ENCODE measurements at places on chromosomes 3 and 15.

DNA sequence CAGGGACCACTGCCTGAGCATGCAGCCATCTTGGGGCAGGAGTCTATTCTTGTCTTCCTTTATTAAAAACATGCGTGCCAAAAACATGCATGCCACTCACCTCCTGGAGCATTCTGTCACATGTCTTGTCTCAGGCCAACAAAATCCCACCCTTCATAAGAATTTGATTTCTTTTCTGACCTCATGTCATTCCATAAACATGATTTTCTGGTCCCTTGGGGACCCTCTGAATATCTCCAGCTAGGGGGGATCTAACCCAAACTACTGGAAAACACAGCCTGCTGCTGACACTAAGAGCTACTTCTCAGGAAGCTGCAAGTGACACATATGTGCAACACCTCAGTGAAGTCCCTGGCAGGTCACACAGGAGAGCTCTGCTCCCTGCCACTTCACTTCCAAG is 26.8 kb upstream of the NOX5 start:
- DNase-seq = no peak

GRCh38 chr3:150577855-150578254 is 25.3 kb upstream of the SELENOT start:
- DNase-seq = no peak

- no peak for DNase-seq
These were observed 17.1 kb downstream of the IQCB1 start for GRCh38 chr3:121817753-121818152.

DNA sequence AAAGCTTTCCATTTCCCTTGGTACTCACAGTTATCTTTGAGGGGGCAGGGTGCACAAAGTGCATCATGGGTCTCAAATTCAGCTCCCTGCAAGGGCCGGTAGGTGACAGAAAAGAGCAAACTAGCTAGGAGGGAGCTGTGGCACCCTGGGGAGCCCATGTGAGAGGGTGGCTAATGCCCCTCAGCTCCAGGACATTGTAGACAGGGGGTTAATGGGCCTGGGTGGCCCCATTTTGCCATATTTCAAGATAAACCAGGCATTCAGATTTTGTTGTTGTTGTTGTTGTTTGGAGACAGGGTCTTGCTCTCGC is 3.7 kb upstream of the SLC6A6 start:
- no peak for DNase-seq

- peak; percentile 0 for DNase-seq
These were observed 16.1 kb downstream of the POU1F1 start for GRCh38 chr3:87260270-87260669.

DNA sequence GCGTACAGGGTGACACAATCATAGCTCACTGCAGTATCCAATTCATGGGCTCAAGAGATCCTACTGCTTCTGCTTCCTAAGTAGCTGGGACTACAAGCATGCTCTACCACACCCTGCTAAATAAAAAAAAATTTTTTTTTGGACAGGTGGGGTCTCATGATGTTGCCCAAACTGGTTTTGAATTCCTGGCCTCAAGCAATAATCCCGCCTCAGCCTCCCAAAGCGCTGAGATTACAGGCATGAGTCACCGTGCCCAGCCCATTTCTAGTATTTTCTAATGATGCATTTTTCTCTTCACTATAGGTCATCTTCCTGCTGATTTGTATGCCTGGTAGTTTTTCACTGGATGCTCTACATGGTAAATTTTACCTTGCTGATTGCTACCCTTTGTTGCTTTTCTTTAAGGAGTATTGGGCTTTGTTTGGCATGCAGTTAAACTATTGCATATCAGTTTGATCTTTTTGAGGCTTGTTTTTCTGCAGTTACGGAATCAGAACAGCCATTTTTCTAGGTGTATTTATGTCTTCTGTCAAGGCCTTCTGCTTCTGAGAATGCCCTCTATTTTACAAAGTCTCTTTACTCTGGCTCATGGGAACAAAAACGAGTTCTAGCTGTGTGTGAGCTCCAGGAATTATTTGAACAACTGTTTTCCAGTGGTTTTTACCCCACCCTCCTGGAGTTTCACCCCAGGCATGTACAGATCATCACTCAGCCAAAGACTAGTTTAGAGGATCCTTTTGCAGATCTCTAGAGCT is 14.2 kb upstream of the NPTN start:
- DNase-seq = no peak

GRCh38 chr3:157300094-157300493 is 136.6 kb upstream of the PTX3 start:
- no peak for DNase-seq

DNA sequence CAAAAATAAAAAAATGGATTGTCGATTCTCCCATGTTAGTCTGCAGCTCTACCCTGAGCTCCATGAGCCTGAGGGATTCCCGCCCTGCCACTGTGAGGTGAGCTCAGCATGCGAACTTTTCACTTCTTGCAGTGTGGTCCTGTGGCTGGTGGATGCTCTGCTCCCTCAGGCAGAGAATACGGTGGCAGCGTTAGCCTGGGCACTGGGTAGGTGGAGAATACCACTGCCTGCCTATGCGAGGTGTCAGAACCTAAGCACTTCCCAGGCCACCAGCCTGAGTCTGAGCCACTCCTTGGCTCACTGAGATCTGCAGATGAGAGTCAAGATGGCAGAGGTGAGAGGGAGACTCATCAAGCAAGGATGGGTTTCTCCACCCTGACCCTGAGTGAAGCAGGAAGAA is 70.1 kb downstream of the ITGB5 start:
- no peak for DNase-seq

DNA sequence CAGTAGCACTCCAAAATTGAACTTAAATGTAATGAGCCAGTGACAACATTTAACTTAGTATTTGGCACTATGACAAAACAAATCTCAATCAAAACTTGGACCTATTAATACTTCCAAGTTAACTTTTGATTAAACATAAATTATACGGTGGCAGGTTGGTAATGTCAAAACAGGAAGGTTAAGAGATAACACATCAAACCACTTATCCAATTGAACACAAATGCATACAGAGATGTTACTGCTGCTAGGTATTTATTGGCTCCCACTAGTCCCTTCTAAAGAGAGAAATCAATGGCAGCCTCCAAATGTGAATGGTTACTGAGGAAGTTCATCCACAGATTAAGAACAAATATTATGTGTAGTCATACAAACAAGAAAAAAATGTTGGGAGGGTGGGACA is 1.8 kb downstream of the GSK3B start:
- no peak for DNase-seq

GRCh38 chr3:25532431-25533162 is 104.5 kb downstream of the RARB start:
- no peak for DNase-seq

- no peak for DNase-seq
These were observed 3.1 kb downstream of the MYLK start for GRCh38 chr3:123880998-123881561.

- DNase-seq = no peak
These were observed 1111.2 kb downstream of the TUSC7 start for GRCh38 chr3:117820658-117821299.

DNA sequence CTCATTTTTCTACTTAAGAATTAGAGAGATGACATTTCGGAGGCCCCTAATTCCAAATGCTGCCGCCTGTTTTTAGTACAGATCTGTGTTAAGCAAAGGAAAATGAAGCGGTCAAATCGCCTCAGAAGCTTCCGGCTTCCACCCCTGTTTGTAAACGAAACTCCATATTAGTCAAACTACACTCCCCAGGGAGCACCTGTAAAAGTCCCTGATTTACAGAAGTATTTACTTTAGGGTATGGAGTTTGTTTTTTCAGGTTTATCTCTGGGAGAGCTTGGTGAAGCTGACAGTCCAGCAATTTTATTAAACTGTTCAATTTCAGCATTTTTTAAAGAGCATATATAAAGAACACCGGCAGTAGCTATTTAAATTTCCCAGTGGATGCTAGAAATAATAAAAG is 319.8 kb downstream of the FHIT start:
- no peak for DNase-seq

GRCh38 chr15:80783260-80783659 is 4.1 kb downstream of the CEMIP start:
- DNase-seq = no peak

- DNase-seq = no peak
These were observed 147.5 kb downstream of the MYO9A start for GRCh38 chr15:71970435-71970834.

DNA sequence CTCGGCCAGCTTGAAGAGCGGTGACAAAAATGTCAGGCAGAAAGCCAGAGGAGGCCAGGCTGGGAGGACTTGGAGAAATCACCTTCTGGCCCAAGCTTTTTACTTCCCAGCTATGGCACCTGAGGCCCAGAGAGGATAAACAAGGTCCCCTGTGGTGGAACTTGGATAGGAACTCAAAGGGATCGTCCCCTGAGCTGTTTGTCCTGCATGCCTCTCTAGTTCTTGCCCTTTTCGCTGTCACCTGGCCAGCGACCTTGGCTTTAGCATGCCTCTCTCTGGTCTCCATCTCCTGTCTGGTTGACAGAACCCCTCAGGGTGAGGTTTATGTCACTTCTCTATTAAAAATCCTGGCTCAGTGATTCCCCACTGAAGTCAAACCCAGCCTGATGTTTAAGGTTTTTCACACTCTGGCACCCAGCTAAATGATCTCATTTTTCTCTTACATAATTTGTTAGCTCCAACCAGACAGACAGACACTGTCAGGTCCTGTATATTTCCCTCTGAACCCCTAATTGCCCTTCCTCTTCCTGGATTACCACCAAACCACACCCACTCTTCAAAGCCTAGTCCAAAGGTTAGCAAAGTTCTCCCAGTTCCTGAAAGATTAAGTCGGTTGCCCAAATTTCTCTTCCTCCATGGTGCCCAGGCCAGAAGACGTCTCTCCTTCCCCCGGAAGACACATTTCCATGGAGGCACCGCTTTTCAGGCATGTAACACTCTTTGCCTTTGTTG is 169.1 kb downstream of the FAM43A start:
- DNase-seq = no peak

DNA sequence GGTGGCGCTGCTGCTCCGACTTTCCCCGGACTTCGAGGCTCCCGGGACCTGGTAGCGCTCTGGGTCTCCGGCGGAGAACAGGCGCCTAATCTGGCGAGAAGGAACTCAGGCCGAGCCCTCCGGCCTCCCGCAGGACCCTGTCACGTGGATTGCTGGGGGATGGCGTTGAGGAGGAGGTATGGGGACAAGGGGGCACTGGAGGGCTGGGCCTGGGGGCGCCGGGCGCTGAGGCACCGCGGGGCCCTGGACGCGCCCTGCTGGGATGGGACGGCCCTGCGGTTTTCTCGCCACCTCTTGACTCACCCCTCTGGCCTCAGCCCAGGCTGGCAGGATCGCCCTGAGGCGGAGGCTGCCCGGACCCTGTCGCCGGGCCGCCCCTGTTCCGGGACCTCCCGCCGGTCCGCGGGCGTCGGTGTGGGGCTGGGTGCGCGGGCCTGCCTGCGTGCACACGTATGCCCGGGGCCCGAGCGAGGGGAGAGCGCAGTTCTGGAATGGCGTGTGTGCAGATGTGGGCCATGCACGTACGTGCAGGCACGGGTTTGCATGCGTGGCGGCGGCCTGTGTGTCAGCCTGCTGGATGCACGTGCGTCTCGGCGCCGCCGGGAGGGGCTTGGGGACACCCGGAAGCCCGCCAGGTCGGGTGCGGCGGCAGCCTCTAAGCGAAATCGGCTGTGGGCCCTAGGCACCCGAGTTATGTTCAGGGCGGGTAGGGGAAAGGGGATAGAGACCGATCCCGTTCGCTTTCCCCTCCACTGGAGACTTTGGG is 752 bp downstream of the C15orf39 start:
- DNase-seq = peak; percentile 61

GRCh38 chr3:70360979-70361760 is 48.7 kb upstream of the MDFIC2 start:
- no peak for DNase-seq

DNA sequence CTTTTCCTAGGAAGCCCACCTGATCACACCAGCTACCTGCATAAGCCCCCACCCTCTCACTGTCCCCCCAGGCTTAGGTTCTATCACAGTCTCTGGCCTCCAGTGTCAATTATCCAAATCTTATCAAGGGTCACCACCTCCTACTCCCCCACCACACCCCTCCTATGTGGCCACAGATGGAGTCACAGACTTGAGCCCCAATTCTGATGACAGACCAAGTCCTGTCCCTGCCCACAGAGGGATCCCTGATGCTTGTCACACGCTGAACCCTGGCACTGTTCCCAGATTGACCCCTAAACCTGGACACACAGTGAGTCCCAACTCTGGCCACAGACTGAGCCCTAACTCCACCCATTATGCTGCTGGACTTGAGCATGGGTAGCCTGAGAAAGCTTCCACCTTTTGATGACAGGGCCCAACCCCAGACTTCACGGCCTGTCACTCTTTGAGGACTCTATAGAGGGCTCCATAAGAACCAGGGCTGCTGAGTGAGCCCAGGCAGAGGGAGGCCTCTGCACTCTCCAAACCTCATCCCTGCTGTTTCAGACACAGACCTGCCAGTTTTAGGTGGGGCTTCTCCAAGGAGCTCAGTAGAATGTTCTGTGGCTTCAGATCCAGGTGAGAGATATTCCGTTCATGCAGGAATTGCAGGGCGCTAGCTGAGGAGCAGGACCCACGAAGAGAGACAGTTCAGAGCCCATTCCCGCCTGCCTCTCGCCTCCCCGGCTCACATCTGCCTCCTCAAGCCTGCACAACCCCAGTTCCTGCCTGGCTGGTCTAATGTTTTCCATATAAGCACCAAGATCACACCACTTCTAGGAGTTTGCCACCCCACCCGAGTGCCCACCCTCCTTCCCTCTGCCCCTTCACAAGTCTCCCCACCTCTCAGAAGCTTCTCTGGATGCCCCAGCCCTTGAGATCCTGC is 1.8 kb downstream of the ULK3 start:
- DNase-seq = no peak

DNA sequence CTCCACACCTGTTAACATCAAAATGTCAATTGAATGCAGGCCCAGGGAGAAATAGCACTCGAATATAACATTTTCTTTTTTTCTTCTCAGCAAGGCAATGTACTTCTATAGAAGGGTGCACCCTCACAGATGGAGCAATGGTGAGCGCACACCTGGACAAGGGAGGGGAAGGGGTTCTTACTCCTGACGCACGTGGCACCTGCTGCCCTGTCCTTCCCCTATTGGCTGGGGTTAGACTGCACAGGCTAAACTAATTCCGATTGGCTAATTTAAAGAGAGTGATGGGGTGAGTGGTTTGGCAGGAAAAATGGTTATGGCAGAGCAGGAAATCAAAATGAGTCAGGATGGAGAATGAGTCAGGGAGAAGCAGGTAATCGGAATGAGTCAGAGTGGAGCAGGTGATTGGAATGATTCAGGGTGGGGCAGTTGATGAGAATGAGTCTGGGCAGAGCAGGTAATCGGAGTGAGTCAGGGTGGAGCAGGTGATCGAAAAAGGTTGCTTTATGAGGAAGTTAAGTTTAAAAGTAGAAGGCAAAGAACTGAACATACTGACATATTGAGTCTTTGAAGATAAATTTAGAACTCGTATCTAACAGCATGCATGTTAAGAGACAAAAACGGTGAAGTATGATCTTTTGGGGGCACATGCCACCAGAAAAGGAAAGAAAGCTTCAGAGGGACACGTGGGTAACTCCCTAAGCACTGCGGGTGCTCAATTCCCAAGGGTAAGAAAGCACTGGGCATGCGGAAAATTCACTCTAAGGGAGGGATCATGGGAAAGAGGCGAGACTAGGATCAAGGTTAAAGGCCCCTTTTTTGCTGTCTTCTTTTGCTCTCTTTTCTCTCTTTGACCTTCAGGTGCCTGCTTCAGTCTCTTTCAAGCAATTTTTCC is 72.9 kb upstream of the GALNT15 start:
- DNase-seq = peak; percentile 14

- DNase-seq = no peak
These were observed 8.7 kb downstream of the ARHGAP31 start for GRCh38 chr3:119302697-119303551.

- no peak for DNase-seq
These were observed 234.1 kb downstream of the RORA start for GRCh38 chr15:60994963-60995475.

GRCh38 chr15:71357321-71357732 is 242.1 kb downstream of the THSD4 start:
- no peak for DNase-seq

All from SW 1271 (cell line).